ENCODE measurements at places on chromosomes 6 and 20.

- no peak for DNase-seq
Observed at GRCh38 chr6:166402582-166403277, 20.0 kb upstream of the MPC1 start.

- no peak for DNase-seq
Observed at GRCh38 chr6:96304997-96305396, 216.6 kb upstream of the UFL1 start.

- DNase-seq: no peak
Observed at GRCh38 chr6:80939480-80939879, 813.0 kb downstream of the TENT5A start.

DNA sequence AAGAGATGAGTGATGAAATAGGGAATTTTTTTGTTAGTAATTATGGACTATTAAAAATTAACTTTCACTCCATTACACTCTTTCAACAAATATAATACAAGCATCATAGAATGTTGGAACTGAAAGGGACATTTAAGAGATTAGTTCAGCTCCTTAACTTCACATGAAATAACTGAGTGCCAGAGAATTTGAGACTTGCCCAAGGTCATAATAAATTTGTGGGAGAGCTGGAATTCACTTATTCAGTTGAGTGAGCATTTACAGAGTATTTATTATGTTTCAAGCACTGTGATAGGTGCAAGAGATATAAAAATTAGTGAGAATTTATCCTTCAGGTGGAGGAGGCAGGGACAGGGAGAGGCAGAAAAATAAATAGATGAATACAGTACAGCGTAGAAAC is 154.6 kb downstream of the KCNQ5 start:
- DNase-seq: no peak

- no peak for DNase-seq
Observed at GRCh38 chr20:19830211-19830785, 72.2 kb downstream of the RIN2 start.

DNA sequence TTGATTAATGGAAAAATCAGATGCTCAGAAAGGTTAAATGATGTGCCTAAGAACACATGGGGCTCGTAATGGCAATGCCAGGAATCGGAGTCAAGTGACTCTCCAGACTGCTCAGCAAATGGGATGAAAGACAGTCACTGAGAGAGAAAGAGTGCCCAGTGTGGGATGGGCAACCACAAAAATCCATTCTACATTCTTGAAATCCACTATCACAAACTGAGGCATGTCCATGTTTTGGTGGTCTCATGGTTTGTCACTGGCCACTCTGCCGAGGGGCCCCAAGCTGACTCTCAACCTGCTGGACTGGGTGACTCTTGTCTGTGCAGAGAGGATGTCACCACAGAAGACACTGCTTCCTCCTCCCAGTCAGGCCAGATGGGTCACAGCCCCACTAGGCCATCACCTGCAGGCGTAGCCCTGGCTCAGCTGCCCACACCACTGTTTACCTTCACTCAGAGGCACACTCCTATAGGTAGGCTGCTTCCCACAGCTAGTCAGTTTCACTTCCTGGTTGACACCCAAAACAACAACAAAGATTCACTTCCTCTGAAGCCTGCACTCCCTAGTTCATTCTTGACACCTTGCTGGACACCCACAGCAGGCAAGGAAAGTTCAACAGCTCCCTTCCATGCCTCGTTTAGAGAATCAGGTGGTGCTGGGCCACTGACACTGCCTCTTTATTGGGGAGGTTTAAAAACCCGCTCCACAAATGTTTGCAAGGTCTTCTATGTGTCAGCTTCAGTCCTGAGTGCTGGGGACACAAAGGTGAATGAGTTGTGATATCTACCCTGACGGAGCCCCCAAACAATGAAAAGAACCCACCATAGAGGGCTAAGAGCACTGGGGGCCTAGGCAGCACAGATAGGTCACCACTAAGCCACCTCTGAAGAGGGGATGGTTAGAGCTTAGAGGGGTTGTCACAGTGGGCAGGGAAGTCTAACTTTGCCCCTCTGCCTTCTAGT is 21.7 kb downstream of the MAP1LC3A start:
- no peak for DNase-seq

- no peak for DNase-seq
Observed at GRCh38 chr6:35392773-35393672, 50.7 kb downstream of the PPARD start.

GRCh38 chr20:2149507-2149906 is 47.9 kb downstream of the STK35 start:
- no peak for DNase-seq

DNA sequence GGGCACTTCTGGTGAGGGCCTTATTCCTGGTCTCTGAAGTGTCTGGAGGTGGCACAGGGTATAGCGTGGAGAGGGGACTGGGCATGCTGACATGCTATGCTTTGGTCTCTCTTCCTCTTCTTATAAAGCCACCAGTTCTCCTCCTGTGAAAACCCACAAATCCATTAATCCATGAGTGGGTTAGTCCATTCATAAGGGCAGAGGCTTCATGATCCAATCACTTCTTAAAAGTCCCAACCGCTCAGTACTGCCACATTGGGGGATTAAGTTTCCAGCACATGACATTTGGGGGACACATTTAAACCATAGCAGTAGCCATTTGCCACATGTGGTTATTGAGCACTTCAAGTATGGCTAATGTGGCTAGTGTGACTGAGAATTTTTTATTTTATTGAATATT is 3.8 kb upstream of the TRIB3 start:
- DNase-seq: no peak

GRCh38 chr6:166636191-166636933 is 9.3 kb upstream of the RPS6KA2 start:
- no peak for DNase-seq
